ENCODE measurements at places on chromosomes 3 and 15.

DNA sequence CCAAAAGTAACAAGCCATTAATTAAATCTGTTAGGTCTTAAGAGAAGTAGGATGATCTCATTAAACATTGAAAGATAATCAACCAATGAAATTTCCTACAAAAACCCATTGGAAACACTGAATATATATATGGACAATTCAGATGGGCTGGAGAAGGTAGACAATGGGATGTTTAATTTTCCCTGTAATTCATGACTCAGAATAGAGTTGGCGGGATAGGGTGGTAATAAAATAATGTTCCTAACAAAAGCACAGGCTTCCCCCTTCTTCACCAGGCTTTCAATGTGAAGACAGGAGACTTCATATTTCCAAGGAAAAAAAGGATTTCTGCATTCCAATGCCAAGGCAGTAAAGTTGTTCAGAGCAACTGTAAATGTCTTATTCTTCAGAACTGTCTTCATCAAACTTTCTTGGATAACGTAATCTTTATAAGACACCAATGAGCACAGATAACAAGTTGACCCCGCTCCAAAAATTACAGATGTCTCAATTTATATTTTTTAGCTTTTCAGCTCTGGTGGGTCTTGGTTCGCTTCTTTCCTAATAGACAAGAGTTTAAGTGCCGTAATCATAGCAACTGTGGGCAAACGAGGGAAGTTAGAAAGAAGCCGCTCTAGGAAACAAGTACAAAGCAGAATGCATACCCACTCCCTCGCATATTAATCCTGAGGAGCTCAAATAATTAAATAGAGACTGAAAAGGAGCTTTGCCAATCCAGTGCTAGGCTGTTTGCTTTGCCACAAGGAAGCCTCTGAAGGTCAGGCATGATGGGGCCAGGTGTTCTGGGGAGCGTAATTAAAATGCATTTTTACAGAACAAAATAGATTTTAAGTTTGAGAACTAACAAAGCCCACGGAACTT is 377.0 kb downstream of the FOXP1 start:
- no peak for DNase-seq

- DNase-seq = no peak
Observed at GRCh38 chr3:170003881-170004356, 33.9 kb upstream of the GPR160 start.

DNA sequence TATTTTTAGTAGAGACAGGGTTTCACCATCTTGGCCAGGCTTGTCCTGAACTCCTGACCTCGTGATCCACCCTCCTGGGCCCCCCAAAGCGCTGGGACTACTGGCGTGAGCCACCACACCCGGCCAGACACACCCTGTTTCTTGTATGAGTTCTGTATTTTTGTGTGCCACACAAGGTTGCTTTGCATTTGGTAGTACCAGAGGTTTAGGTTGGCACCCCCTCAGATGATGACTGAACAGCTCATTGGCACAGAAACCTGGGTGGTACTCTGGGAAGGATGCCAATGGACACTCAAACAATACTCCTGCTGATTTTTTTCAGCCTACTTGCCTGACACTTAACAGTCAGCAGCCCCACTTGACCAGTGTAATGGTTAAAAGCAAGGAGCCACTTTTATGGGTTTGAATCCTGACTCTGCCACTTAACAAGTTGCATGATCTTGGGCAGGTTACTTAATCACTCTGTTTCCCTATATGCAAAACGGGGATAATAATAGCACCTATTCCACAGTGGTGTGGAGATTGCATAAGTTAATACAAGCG is 39.2 kb upstream of the BCL2A1 start:
- DNase-seq = no peak

DNA sequence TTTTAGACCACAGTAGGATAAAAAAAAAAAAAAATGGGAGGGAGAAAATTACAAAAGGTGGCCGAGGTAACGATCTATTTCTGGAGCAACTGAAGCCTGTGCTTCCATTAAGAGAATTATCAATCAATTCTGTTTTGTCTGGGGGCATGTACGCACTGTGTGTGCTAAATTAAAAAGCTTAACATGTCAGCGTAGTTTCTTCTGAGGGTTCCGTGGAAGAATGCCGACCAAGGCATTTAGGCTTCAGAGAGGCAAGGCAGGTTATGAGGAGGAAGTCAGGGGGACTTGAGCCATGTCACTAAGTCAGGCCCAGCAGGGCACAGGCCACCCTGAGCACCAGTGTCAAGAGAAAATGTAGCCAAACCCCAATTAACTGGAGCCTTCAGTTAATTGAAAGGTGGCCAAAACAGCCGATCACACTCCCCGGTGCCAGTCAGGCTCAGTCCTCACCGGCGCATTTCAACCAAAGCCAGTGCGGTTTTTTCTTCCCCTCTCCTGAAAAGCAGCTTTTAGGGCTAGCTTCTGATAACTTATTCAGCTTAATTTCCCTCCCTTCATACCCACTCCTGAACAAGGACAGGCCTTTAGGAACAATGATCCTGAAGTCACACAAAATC is 113.9 kb downstream of the MEGF11 start:
- no peak for DNase-seq

DNA sequence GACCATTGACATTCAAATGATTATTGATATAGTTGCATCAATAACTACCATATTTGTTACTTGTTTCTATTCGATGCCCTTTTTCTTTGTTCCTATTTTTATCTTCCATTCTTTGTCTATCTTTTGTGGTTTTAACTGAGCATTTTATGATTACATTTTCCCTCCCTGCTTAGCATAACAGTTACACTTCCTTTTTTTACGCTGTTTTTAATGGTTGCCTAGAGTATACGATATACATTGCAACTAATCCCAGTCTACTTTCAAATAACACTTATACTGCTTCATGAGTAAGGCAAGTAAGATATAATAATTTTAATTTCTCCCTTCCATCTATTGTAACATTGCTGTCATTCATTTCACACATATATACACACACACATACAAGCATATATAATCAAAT is 26.3 kb downstream of the COL6A6 start:
- no peak for DNase-seq

DNA sequence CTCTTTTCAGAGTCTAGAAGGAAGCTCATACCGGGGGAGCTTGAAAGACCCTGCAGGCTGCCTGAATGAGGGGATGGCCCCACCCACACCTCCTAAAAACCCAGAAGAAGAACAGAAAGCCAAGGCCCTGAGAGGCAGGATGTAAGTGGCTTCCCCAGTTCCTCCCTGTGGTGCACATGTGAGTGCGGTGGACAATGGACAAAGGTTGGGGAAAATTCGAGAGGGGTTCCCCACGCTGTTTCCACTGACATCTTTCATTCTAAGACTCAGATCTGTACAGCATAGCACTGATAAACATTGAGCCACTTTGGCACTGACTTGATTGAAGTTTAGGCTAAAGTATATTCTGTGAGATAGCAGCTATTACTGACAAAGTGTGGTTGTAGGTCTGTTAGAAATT is 79.5 kb upstream of the UMPS start:
- peak; percentile 33 for DNase-seq
